ENCODE measurements at places on chromosomes 1 and 21.

GRCh38 chr21:29302359-29302875 lies 3.7 kb downstream of the BACH1 start:
- DNase-seq: no peak

DNA sequence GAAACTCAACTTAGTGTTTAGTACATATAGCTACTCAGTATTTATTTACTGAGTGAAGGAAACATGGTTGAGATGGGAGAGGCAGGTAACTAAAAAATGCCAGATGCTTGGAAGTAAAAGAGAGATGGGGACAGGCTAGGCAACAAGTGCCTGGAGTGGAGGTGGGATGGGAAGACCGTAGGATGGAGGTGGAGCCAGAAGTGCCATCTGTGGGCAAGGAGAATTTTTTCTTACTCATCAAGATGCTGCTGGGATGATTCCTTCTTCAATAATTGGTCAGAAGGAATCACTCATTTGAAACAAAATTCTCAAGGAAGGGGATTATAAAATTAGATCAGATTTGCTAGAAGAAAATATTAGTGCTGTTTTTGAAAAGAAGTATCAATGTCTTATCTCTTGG lies 72.9 kb downstream of the IFI44 start:
- no peak for DNase-seq

- DNase-seq: no peak
These were observed 58.3 kb downstream of the MSH4 start for GRCh38 chr1:75855010-75855409.

DNA sequence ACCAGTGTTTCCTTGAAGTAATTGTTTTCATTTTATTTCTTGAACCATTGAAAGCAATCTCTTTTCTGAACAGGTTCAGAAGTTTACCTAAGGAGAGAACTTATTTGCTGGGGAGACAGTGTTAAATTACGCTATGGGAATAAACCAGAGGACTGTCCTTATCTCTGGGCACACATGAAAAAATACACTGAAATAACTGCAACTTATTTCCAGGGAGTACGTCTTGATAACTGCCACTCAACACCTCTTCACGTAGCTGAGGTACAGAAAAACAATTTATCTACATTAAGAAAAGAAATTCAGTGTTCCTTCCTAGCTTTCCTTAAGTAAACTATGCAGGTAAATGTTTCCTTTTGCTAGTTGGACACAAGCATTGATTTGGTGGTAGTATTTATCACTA lies 27.4 kb downstream of the AGL start:
- no peak for DNase-seq

DNA sequence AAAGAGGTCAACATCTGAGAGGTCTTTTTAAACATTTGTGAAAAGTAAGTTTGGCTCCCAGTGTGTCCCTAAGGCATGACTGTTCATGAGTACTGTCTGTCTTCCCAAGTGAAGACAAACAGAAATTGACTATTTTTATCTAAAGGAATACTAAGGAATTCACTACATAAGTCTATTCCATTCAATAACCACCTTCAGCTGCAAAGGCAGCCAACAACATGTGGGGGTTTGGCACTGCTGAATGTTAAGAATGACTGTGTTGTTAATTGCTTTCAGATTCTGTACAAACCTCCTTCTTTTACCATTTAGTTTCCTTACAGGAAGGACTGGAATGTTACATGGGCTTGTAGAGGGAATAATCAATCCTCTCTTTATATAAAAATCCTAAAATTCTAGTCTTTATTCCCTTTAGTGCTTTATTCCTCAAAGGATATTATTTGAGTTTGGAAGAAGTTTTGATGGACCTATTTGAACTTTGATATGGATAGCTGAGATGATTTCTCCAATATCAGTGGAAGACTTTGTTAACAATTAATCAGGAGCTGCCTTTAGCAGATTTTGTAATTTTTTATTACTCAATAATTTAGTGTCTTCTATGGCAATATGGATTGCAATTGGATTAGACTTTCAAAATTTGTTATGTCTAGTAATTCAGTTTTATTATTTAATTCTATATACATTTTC lies 201.7 kb upstream of the CHRM3 start:
- no peak for DNase-seq

DNA sequence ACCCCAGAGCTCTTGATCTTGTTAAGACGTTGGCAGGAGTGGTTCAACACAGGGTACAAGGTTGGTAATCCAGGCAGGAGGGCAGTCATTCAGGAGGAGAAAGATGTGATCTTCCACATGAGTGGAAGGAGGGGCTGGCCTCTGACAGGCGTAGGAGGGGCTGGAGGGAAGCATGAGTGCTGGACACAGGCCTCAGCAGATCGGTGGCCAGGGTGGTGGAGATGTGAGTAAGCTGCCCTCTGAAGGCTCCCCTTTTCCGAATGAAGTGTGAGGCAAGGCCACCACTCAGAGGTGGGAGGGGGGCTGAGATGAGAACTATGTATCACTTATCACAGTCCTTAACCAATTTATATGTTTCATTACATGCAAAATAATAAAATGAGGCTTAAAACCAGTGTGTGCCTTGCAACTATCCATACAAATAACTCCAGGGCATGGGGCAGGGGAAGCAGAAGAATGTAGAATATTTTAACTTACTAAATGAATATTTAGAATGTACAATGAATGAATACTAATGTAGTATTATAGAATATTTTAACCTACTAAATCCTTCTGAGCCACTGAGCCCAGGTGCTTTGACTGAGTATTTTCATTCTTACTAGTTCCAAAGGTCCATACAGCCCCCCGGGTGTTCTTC lies 103.5 kb upstream of the TLR5 start:
- no peak for DNase-seq

DNA sequence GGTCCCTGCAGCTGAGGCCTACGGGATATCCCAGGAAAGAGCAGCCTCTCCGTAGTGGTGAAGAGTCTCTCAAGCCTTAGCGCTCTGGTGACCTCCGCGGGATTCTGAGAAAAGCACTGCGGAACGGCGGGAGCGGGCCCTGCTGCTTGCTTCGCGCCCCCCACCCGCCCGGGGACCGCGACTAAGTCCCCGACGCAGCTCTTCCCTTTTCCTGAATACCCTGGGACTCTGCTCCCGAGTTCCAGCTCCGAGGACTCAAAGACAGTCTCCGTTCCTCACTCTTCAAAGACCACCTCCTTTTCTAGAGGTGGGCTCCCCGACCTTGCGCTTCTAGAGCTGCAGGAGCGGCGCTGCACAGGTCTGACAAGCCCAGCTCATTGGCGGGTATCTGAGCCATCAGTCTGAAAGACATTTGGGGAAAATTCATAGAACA lies 3.6 kb upstream of the PRRX1 start:
- DNase-seq: no peak

DNA sequence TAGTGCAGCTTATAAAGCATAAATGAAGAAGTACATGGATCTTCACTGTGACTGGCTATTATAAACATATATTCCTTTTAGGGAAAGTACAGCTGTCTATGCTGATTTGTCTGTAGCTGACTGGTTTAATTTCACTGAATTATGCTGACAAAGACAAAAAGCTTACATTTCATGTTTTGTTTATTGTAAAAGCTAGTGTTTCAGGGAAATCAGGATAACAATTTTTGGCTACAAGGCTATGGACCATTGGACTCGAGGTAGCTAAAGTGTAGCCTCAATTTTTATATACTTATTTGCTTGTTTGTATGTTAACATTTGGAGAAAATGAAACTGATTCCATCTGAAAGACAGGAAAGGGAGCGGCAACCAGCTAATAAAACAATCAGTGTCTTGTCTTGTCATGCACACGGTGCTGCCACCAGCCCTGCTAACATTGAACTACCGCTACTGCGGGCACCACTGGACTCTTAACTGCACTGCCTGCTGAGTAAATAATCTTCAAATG lies 480.2 kb downstream of the COL11A1 start:
- no peak for DNase-seq

- no peak for DNase-seq
These were observed 35.8 kb upstream of the SOD1 start for GRCh38 chr21:31623664-31624063.

DNA sequence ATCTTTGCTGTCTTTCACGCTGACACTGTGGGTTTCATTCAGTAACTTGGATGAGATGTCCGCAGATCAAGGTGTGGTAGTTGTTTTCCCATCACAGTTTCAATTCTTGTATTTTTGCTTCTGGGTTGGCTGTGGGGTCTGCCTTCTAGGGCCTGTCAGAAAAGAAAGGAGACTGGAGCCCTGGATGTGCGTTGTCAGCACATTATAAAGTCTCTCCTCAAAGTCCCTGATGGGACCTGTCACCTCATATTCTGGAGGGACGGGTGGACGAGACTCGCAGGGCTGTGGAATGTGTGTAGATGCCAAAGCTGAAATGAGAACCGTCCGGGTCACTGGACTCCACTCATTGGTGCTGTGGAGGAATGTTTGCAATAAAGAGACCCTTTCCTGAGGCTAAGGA lies 11.3 kb downstream of the IGSF5 start:
- no peak for DNase-seq

GRCh38 chr1:234478152-234478480 lies 863 bp downstream of the TARBP1 start:
- DNase-seq: peak; percentile 84

DNA sequence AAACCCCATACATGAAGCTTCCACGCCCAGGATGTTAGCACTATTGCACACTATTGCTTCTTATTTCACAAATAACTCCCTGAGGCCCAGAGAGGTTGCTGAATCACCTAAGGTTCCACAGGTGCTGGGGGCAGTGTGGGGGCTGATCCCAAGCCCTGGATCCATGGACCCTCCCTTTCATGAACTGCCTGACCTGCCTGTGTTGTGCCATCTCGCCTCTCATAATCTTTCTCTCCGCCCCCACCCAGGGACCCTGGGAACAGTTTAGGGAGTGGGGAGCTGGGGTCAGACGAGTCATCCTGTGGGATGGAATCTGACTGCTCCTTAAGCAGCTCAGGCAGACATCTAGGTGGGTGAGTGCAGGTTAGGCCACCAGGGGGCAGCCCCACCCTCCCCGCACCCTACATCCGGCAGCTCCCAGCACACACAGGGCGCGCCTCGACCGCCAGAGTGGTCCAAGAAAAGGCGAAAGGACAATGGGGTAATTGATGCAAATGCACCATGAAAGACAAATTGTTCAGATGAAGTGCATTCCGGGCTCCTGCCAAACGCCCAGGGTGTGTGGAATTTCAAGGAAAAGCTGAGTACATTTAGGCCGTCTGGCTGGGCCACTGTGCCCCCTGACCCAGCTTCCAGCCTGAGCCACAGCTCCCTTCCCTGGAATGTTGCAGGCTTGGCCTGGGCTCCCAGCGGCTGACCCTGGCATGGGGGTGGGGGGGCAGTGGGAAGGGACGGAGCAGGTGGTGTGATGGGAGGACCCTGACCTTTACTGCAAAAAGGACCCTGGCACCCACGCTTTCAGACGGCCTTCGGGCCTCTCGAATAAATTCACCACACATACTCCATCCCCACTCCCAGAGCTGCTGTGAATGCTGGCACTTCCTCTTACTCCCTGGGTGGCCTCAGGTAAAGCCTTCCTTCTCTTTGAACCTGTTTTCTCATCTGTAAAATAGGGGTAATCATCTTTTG lies 20.8 kb downstream of the PHLDA3 start:
- DNase-seq: peak; percentile 88

- DNase-seq: no peak
These were observed 69.6 kb upstream of the OLIG2 start for GRCh38 chr21:32956061-32956656.

DNA sequence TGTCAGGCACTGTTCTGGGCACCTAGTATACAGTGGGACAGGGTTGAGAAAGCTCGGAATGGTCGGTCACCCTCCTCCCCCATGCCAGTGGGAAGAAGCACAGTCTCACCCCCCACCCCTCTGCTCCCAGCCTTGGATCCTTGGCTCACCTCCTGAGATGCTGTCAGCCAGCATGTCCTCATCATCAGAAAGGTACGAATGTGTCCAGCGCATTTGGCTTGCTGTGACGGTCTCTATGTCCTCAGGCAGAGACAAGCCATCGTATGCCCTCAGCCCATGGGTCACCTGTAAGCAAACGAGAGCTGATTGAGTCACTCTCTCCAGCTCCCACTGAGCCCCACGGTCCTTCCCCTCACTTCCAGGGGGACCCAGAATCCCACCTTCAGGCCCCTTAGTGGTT lies 41.1 kb downstream of the HSPG2 start:
- DNase-seq: no peak

DNA sequence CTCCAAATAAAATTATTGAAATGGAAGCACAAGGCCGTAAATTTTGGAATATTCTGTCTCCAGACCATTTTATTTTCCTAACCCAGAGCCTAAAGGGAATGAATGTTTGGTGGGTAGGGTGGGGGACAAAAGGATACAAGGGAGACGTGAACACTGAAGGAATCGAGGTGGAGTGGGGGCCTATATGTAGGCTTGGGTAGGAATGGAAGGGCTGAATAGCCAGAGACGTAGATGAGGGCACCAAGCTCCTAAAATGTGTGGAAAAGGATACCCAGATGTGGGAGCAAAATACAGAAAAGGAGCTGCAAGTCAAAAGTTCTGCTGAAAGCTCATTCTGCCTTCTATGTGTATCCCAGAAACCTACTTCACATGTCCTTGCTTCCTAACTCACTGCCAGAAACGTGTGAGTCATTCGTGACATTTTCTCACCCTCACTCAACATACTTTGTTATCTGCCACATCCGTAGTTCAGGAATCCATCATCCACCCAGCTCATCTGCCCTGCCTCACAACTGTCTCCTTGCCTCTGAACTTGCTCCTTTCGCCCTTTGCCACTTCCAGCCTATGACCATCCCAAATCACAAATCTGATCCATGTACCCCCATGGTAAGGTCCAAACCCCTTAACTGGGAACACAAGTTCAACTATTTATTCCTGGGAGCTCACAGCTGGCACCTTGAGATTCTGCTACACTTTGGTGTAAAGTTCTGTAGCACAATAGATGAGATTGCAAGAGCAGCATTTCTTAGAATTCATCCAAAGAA lies 84.1 kb upstream of the PRDX6 start:
- DNase-seq: no peak

GRCh38 chr1:30063621-30064280 lies 659.6 kb downstream of the MATN1 start:
- DNase-seq: no peak

DNA sequence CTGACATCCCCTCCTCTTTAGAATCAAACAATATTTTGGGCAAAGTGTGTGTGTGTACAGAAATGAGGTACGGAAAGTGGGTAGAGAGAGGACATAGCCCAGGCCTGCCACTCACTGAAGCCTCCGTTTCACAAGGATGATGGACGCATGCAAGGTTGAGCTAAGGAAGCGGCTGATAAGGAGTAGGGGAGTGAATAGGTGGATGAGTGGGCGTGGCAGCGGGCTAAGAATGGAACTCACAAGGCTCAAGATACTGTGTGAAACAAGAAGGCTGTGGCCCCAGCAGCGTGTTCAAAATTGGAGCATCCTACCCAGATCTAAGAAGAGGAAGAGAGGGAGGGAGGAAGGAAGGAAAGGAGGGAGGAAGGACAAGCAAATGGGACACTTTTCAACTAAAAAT lies 37.5 kb downstream of the VWA5B1 start:
- DNase-seq: no peak

DNA sequence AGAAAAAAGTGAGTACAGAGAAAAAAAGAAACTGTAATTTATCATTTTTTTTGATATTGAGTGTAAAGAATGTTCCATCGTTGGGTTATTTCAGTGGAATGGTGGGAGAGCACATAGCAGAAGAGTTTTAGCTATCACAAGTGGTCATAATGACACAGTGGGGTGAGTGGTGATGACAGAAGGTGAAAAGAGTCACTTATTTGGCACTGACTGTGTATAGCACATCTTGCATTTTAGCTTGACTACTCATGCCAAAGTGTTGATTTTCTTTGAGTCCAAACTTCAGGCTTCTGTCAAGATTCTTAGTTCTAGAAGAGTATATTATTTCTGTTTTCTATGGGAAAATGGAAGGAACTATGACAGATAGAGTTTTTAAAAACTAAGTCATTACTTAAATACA lies 261.2 kb downstream of the GRIK1 start:
- no peak for DNase-seq

- peak; percentile 88 for DNase-seq
These were observed 162.6 kb upstream of the IRF2BP2 start for GRCh38 chr1:234772345-234773147.

All from kidney (tissue), 22 donors.